ENCODE measurements at places on chromosomes 7 and 10.

GRCh38 chr10:125084614-125085257, 75.6 kb downstream of the CTBP2 start:
- no peak for DNase-seq

GRCh38 chr7:115476671-115477181, 553.8 kb downstream of the TFEC start:
- DNase-seq: peak; percentile 4

DNA sequence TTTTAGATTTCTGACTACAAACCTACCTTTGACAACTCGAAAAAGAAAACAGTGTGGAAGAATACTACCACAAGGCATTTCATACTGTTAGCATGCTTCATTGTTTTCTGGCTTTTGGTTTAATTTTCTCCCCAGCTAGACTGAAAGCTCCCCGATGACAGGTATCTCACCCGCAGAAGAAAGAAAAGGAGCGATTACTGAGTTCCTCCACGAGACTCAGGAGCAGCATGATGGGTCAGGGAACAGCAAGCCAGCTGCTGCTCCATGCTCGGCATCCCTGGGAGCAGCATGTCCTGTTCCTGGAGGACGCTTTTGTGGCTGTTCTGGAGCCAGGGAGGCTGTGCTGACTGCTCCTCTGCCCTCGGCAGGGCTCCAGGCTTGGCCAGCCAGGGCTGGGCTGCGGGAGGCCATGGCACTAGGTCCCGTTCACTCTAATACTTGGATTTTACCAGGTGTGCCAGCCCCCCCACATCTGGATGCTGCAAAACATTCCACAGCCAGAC, 133.4 kb downstream of the PRKAG2 start:
- no peak for DNase-seq

DNA sequence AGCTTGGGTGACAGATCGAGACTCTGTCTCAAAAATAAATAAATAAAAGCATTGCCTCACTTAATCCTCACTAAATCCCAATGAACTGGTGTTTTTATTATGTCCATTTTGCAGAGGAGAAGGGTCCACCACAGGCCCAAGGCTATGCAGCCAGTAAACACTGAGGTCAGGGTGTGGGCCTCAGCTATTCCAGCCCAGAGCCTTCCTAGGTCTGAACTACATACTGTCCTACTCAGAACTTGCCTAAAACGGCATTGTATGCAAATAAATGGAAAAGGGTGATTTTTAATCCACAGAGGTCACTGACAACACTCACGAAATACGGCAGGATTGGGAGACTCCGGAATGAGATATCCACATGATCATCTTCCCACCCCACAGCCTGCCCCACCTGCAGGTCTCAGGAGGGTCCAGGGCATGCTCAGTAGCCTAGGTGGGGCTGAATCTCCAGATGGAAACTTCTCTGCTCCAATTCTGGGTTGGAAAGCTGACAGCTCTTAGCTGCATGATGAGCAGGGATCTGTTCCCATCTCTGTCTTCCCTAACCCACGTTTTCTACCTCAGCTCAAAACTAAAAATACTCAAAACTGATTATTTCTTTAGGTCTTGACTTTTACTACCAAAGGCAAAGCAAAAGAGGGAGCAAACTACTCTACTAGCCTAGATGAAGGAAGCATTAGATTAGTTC, 121.0 kb downstream of the SORBS1 start:
- DNase-seq: no peak

DNA sequence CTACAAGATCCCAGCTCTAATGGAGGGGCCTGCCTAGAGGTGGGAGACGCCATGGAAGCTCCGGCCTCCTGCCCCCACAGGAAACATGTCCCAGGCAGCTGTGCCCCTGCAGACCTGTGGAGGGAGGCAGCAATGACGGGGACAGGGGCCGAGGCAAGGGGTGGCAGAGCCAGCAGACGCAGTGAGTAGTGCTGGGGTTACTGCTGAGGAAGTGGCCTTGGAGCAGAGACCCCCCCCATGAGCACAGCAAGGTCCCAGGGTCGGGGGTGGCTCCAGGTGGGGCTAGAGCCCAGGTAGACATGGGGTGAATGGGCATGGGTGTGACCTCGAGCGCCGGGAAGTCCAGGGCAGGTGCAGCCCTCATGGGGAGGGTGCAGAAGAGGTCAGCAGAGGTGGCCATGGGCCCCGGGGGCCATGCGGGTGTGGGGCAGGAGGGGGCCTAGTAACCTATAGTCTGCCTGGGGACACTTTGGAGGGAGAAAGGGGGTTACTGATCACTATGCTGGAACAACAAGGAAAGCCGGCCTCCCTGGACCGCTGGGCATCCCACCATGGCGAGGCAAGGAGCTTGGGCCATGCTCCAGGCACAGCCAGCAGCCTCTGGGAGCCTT, 45.5 kb downstream of the JAKMIP3 start:
- no peak for DNase-seq

GRCh38 chr10:31147210-31147608, 115.5 kb upstream of the ZNF438 start:
- DNase-seq: peak; percentile 57

DNA sequence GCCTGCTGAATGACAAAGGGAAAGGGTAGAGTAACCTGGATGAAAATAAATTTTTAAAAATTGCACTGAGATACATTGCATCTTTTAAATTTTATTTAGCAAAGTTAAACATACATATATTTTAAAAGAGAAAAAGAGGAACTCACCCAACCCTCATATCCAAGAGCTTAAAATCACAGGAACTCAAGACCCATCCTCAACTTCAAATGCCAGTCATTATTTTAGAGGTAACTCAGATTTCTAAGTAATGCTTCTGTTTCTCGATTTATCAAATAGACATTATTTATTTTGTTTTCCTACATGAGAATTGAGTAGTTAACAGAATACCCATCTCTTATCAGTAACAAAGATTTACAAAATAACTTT, 32.4 kb upstream of the KMT2E start:
- no peak for DNase-seq

DNA sequence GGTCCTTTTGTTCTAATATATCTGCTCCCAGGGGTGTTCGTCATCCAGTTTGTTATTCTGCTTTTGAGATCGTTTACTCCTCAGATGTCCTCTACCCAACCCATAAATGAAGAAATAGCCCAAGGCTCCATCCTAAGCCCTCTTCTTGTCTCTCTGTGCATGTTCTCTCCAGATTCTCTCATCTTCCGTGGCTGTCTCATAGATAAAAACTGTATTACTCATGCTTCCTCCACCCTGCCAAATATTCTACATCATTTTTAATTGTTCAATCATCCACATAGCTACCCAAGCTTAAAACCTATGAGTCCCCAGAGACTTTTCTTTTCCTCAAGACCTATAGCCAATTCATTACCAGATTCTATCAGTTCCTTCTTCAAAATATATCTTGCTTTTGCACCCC, 44.9 kb downstream of the CAV1 start:
- peak; percentile 66 for DNase-seq

- no peak for DNase-seq
Measured at GRCh38 chr10:10629512-10629911, 388.2 kb upstream of the CELF2 start.

DNA sequence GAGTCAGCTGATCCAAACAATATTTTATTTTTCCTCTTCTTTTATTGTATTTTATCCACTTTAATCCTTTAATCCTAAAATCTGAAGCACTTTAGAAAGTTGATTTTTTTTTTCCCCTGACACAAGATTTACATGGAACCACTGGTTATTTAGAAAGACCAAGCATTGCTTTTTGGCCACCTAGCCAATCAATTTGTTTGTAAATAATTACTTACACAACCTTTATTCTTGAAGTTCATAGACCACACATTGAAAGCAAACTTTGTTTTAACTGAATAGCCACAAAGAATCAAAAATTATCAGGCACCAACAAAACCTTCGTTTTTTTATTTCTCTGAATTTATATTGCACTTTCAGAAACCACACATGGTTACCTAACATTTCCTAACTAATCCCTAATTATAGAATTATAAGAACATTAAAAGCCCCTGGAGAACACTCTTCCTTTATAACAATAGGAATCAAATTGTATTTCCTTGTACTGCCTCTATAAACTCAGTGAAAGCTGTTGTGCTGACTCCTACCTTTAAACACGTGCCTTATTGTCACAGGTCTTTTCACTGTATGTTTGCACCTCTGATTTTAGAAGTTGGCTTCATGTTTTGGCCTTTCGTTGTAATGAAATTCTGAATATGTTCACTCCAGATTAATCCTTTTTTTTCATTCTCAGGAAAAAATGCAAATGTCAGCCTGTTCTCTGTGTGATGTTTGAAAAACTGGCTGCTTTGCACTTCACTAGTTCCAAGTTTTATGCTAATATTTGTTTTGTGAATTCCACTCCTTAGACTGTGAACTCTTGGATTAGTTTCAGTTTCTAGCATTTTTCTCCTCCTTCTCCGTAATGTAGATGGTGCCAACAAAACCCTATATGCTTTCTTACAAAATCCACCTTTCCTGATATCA, 1511.9 kb downstream of the REEP3 start:
- no peak for DNase-seq

DNA sequence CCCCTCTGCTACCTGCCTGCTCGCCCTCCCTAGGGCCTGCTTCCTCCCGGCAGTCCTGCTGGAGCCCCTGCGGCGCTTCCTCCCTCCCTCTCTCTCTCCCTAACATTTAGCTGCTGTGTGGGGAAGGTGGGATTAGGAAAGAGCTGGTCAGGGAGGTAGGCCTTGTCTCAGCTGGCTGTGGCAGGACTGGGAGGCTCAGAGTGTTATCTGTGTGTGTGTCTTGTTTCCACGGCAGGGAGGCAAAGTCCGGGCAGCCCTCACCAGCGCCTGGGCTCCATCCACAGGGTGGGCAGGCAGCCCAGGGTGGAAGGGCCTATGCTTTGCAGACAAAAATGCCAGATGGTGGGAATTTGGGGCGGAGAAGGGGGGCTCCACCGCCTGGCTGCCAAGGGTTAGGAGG, 105.7 kb downstream of the RPS24 start:
- no peak for DNase-seq

- DNase-seq: peak; percentile 13
Measured at GRCh38 chr10:62514079-62514693, 140.0 kb downstream of the ZNF365 start.

GRCh38 chr10:78436706-78437406, 403.2 kb downstream of the RPS24 start:
- DNase-seq: no peak

DNA sequence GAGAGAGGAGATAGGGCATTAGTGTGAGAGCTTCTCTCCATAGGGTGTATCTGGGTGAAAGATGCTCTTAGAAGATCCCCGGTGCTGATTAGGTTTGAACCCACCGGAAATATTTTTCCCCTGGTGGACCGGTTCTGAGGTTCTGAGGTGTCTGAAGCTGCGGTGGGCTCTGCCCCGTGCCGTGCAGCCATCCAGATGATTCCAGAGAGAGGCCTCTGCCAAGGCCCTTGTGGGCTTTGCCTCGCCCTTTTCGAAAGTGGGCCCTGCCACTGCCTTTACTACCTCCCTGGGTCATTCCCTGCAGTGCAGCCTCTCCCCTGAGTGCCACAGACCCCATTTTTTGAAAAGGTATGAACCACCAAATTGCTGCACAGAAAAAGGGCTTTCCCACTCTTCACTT, 2.8 kb downstream of the GIMAP8 start:
- no peak for DNase-seq

DNA sequence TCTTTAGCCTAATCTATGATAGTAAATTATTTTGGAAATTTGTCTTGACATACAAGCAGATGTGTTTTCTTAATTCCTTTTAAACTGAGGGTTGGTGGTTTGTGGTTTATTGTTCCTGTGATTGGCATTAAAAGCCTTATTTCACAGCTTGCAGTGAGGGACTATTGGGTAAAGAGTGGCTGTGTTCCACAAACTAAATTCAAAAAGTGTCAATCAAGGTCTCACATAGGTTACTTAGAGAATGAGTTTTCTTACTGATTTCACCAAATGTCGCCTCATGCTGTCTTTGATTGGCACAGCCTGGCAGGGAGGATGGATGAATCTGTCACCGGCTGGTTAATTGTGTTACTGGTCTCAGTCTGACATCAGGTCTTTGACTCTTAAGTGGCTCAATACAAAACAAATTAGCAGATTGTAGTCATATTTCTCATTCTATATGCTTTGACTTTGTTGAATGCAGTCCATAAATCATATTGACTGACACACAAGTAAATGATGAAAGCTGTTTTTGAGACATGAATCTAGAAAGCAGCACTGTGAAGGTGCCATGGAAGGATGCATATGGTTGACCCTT, 66.8 kb upstream of the CYP26C1 start:
- no peak for DNase-seq

- no peak for DNase-seq
Measured at GRCh38 chr7:16320099-16320660, 101.2 kb downstream of the CRPPA start.

DNA sequence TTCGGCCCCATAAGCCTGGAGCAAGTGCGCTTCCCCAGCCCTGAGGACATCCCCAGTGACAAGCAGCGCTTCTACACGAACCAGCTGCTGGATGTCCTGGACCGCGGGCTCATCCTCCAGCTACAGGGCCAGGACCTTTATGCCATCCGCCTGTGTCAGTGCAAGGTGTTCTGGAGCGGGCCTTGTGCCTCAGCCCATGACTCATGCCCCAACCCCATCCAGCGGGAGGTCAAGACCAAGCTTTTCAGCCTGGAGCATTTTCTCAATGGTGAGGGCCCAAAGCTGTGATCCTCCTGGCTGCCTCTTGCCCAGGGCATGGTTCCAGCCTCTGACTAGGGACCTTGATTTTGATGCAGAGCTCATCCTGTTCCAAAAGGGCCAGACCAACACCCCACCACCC, 10.1 kb downstream of the IRF5 start:
- DNase-seq: no peak

DNA sequence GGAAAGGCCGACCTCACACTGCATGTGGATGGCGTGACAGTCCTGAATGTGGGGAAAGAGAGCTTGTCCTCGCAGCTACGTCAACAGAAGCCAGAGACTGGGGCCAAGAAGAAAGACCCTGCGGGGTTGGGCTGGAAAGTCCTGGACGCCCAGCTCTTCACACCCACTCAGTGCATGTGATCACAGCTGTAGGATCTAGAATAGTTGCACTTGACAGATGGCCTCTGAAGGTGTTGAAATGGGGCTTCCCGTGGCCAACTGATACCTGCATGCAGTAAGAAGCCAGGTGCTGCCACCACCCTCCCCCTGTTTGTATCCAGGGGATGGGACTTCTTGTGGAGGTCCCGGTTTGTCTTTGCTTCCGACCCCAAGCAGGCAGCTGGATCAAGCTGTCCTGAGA, 34.1 kb upstream of the OCM2 start:
- no peak for DNase-seq

GRCh38 chr7:32378988-32379387, 111.2 kb downstream of the LSM5 start:
- DNase-seq: no peak

DNA sequence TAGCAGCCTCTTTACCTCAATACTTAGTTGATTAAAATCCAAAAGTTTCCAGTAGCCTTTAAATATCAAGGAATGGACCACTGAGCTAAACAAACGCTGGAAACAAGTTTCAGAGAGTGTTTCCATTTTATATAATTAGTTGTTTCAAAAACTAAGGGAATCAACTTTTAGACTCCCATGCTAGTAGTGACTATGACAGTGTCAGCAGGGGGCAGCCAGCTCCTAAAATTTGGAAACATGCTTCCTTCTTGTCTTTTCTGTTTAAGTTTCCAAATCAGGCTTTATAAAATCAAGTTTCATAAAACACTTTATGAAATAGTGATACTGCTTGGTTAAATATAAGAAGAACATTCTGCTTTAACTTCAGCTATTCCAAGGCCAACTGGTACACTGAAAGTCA, 138.2 kb upstream of the TMEM229A start:
- no peak for DNase-seq

GRCh38 chr10:2980116-2980515, 87.2 kb upstream of the PFKP start:
- DNase-seq: no peak

Measured in GM03348 (cell line).